ENCODE measurements at places on chromosomes 2 and 18. TPM values are rescaled to one million over a fixed set of nuclear protein-coding genes. Genes with fewer than 3 reads are reported as not detected.

The CDH20 gene
- 0.09 TPM for total RNA-seq

The FMNL2 gene
- total RNA-seq, result 28.0 TPM

The SATB2 gene
- total RNA-seq, result 2.3 TPM

The PTCD3 gene
- 61.6 TPM for total RNA-seq

The C2orf80 gene
- total RNA-seq, result not detected

The ALPP gene
- not detected for total RNA-seq

The TFPI gene
- total RNA-seq, result 72.5 TPM

The BOLL gene
- total RNA-seq, result not detected

The G6PC2 gene
- total RNA-seq, result not detected

The C2orf78 gene
- total RNA-seq, result not detected

The FOXD4L1 gene
- total RNA-seq, result 0.16 TPM

The CPLX4 gene
- not detected for total RNA-seq

The PLCD4 gene
- 1.2 TPM for total RNA-seq

The DUSP19 gene
- 4.8 TPM for total RNA-seq

The CIB4 gene
- total RNA-seq, result not detected

The ADD2 gene
- 0.36 TPM for total RNA-seq

The CCBE1 gene
- 16.2 TPM for total RNA-seq

The FEV gene
- not detected for total RNA-seq

The LIMS3 gene
- 6.1 TPM for total RNA-seq

The PRSS56 gene
- not detected for total RNA-seq
